HL-60 (cell line): ENCODE measurements at places on chromosomes 1 and 21.
A peak's percentile ranks its signal among the peaks of the same experiment; 100 is the strongest.

GRCh38 chr1:230176871-230177411, 109.9 kb downstream of the GALNT2 start:
- DNase-seq: peak; percentile 38

DNA sequence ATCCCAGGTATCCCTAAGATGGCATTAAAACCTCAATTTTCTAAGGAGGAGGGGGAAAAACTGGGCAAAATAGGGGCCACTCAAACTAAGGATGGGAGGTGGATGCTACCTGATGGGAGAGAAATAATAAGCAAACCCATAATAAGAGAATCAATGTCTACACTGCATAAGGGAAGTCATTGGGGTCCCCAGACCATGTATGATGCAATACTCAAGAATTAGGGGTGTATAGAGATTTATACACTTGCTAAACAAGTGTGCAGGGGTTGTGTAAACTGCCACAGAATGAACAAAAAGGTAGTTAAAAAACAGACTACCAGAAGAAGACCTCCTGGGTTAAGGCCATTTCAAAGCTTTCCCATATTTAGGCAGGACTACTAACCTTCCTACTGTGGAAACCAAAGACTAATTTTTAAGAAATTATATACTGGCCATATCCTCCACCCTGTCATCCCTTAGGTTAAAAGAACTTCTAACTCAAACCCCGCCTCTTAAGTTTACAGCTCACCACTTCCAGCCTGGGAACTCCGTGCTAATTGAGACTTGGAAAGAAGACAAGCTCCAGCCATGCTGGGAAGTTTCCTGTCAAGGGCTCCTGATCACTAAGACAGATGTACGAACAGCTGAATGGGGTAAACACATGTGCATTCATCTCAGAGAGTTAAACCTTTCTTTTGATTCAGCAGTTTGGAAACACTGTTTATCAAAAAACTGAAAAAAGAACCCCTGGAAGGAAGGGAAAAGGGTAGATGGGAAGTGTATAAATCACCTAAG, 64.4 kb upstream of the TLR5 start:
- DNase-seq: no peak

DNA sequence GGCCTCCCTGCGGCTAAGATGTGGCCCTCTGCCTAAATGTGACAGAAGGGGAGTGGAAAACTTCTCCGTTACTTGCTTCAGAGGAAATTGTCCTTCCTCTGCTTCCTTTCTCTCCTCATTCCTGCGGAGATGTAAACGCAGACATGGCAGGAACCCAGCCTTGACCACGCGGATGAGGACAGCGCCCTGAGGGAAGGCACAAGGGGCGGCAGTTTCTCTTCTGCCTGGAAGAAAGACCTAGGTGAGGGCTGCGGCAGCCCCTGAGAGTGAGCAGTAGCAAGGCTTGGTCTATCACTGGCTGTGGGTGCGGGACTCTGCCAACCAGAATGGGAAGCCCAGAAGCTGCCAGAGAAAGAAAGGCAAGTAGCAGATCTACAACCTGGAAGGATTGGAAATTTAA, 14.0 kb upstream of the CTPS1 start:
- DNase-seq: no peak

DNA sequence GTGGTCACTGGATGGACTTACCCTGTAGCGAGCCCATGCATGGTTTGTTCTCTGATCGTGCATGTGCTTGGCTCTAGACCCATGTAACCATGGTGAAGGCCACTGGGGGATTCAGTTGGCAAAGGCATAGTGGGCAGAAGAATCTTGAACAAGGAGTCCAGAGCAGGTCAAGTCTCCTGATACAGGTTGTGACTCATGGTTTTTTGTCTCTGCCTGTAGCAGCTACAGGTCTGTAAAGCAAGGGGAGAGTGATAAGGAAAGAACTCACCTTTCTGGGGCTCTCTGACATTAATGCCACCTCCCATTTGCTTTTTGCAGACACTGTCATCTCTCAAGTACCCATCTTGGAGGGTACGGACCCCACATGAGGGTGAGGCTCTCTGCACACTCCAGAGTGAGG, 153.4 kb upstream of the CAMK1G start:
- DNase-seq: no peak

GRCh38 chr1:231663211-231663792, 36.7 kb downstream of the DISC1 start:
- peak; percentile 84 for DNase-seq

DNA sequence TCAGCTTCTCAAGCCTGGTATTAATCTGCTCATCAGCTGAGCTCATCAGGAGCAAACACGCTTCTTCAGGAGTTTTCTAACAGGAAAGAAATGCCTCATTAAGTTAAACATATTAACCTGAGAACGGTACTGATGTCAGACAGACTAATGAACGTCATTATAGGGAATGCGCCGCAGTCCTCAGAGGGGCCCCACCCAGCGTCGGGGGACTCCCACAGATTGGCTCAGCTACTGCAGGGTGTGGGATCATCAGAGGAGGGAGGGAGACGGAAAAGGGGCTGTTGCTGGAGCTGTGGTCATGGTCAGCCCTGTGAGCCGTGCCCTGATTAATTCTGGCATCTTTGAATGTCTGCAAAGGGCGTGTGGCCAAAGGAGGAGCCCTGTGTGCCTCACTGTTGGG, 348.5 kb downstream of the PTPRU start:
- DNase-seq: no peak

- no peak for DNase-seq
These were observed 127.3 kb downstream of the SIK1 start for GRCh38 chr21:43299441-43300277.

- DNase-seq: peak; percentile 45
These were observed 171.8 kb downstream of the TOMM20 start for GRCh38 chr1:234956821-234957329.

- no peak for DNase-seq
These were observed 1165.1 kb upstream of the ADGRL4 start for GRCh38 chr1:80171631-80172030.

GRCh38 chr1:248144513-248145198, at the start of gene OR2M5:
Gene OR2M5, plus strand, starts transcription at chr1:248145148. Its CDS starts 0 bp downstream, at chr1:248145148.
- no peak for DNase-seq

GRCh38 chr1:174219606-174220370, 60.5 kb downstream of the RABGAP1L start:
- DNase-seq: no peak

- no peak for DNase-seq
These were observed 10.5 kb downstream of the WNT9A start for GRCh38 chr1:227937031-227937837.

- DNase-seq: no peak
These were observed 52.4 kb upstream of the BCL10 start for GRCh38 chr1:85328713-85329397.

DNA sequence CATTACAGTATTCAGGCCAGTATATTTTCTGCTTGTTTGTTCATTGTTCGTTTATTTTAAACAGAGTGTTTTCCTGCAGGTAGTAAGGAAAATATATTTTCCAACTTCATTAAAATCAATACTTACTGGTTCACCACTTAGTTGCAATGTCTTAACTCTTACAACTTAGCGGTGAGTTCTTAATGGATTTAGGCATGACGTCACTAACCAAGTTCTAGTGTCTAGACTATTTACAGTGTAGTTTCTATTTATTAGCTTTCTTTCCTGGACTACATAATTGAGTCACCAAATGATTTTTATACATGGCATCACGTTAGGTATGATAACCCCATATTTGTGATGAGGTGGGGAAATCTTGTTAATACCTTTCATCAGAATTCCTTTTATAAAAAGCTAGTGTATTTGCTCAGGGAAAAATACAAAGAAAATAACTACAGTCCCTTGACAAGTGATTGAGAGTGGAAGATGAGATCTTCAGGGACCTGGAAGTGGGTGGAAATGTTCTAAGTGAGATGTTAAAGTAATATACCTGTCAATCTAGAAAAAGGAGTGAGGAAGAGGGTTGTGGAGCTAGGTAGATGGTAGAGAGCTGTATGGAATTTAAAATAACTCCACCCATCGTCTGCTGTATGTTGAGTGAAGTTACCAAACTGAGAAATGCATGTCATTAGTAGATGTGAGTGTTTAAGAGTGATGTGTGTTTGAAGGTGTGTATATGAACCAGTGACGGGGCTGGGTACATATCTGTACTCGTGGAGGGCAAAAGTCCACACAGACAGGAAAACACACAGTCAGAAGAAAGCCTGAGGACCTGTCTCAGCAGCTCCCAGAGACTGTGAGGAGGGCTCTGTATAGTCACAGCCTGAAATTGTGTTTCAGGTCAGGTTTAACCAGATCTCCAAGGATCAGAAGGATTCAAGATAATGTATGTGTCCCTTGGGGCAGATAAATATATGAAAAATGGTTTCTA, 197.6 kb upstream of the ADAMTS5 start:
- no peak for DNase-seq

DNA sequence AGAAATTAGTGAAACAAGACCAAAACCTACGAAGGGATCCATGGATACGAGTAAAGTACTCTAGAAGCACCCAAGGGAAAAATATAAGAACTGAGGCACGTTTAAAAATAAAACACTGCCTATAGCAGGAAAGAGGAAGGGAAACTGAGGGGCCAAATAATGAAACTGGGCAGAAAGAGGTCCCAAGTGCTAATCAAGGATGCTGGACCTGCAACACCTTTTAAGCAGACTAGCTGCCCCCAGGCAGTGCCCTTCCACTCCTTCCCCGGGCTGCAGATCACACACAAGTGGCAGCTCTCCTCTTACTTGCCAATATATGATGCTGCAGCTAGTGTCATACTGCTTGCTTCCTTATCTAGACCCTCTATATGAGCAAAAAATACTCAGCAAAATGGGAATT, 7.6 kb upstream of the OTUD7B start:
- DNase-seq: no peak

- no peak for DNase-seq
These were observed 52.2 kb upstream of the TARBP1 start for GRCh38 chr1:234531151-234531635.

- no peak for DNase-seq
These were observed 272.7 kb downstream of the HHIPL2 start for GRCh38 chr1:222275001-222275728.

- DNase-seq: no peak
These were observed 130.1 kb upstream of the ERG start for GRCh38 chr21:38628349-38628748.

DNA sequence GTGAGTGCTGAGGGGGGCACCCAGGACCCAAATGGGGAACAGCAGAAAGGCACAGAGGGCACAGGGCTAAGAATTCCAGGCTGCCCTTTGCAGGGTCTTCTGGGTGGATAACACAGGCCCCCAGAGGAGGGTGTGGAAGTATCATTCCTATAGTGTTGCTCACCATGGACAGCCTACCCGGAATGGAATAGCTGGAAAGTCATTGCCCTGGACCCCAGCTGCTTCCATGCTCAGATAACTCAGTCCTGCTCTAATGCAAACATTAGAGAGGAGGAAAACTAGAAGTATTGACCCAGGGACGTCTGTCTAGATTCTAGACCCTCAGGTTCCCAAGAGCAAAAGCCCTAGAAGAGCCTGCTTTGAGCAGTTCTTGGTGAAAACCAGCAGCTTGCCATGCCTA, 24.7 kb downstream of the SLC6A17 start:
- DNase-seq: no peak

DNA sequence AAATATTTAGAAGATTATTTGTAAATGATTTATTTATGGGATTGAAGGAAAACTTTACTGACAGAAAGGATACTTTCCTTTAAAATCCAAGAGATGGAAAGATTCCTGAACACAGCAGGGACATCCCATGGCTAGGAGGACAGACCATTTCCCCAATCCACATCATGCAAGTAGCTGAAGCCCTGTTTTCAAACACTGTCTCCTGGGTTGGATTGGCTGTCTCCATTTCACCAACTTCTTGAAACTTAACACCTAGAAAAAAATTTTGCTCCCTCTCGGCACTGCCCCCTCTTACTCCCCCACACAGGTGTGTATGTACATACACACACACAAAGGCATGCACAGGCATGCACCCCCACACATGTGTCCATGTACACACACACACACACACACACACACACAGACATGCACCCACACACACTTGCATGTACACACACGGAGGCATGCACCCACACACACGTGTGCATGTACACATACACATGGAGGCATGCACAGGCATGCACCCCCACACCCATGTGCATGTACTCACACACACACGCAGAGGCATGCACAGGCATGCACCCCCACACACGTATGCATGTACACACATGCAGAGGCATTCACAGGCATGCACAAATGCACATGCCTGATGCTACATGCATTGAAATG, 320.0 kb downstream of the CHRM3 start:
- DNase-seq: no peak

GRCh38 chr1:158328426-158328825, 2.9 kb downstream of the CD1B start:
- DNase-seq: no peak

DNA sequence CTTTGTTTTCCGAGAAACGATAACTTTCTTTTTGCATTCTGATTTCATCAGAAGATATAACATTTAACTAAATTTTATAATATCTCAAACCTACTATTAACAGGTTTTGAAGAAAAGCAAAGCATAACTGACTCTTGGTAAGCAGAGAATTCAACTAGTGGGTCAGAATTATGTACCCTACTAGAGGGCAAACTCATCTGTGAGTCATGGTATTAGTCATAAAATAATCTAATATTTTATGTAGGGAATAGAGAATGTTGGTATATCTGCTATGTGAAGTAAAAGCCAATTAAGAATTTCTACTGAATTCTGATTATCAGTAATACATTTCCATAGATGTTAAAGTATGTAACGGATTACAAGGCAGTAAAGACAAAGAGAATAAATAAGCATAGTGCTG, 56.8 kb downstream of the USP1 start:
- no peak for DNase-seq

GRCh38 chr1:207944571-207944970, 33.6 kb upstream of the CD34 start:
- no peak for DNase-seq

DNA sequence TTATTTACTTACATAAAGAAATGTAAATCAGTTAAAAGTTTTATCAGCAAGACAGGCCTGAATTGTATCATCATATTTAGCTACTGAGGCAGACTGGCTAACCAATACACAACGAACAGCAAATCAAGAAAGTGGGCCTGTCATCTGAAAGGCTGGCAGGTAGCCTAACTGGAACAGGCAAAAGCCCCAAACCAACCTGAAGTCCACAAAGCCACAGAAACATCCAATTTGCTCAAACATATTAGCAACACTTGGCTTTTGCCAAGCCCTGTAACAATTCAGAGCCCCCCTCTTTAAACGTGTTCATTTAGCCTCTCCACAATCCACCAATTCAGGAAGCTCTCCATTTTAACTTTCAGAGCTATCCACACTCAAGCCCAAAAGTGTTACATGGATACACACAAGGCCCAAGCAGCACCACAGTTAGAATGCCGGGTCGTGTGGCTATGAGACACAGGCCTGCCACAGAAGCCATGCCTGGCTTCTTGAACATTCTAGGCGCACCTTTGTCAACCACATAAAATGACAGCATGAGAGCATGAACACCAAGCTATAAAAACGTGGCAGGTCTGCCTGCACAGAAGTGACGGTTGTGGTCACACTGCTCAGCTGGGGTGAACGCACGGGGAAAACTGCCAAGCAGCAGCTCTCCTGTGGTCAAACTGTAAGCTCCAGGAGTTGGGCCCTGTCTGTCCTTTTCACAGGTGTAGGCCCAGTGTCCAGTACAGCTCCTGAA, 49.3 kb downstream of the CD34 start:
- no peak for DNase-seq

- no peak for DNase-seq
These were observed 13.6 kb downstream of the PLEKHA6 start for GRCh38 chr1:204345941-204346645.
